ENCODE measurements at places on chromosomes 3 and 15. TPM values are rescaled to one million over a fixed set of nuclear protein-coding genes. Genes with fewer than 3 reads are reported as not detected.

FGF12 gene
- not detected for total RNA-seq

- no peaks in the 10 kb centered on the region for H3K27me3 ChIP-seq
- peaks cover 40% of the 10 kb centered on the region for H3K4me1 ChIP-seq
- no peak overlapping the region for H3K4me3 ChIP-seq
Observed at GRCh38 chr3:146468671-146469149, 651 bp downstream of the PLSCR2 start.

GRCh38 chr3:32420126-32421038, 28.7 kb downstream of the CMTM7 start:
- H3K27me3 ChIP-seq = no peaks in the 10 kb centered on the region
- peaks cover 41% of the 10 kb centered on the region for H3K4me1 ChIP-seq
- H3K4me3 ChIP-seq = no peak overlapping the region
- peaks cover 1% of the 10 kb centered on the region for H3K36me3 ChIP-seq

GRCh38 chr3:47984075-47984728, 32.0 kb downstream of the MAP4 start:
- no peak for DNase-seq
- no peaks in the 10 kb centered on the region for H3K27me3 ChIP-seq
- peaks cover 38% of the 10 kb centered on the region for H3K4me1 ChIP-seq
- H3K36me3 ChIP-seq = peaks cover 3% of the 10 kb centered on the region
- no peak overlapping the region for H3K4me3 ChIP-seq

- peaks cover 2% of the 10 kb centered on the region for H3K36me3 ChIP-seq
- no peak overlapping the region for H3K27ac ChIP-seq
- peaks cover 51% of the 10 kb centered on the region for H3K27me3 ChIP-seq
- H3K4me1 ChIP-seq = peaks cover 14% of the 10 kb centered on the region
- H3K4me3 ChIP-seq = peak overlapping the region; percentile 55
- DNase-seq = peak; percentile 67
Observed at GRCh38 chr3:154427685-154428285, 2.2 kb downstream of the GPR149 start.

FAM107A gene
- total RNA-seq = not detected

DNA sequence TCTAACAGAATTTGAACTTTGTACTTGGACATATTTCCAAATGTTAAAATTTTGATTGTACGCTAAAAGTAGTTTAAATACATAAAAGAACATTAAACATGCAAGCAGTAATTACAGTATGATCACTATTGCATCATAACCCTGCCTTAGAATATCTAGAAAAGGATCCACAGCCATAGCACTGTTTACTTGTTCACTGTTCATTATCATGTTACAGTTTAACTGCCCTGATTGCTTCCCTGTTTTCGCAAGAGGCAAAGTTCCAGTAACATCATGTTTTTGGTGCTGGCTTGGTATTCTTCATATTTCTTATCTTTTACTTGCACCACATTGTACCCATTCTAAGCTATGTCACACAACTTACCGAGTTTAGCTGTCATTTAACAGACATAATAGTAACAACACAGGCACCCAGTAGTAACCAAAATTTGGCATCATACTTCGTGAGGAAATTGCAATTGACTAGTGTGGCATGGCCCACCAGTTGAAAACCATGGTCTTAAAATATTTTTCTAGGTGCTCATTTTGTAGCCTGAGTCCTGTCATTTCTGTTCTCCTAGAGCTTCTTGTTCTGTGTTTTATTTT, 13.3 kb upstream of the TMEM87A start:
- no peak overlapping the region for H3K27ac ChIP-seq
- no peak for DNase-seq
- no peaks in the 10 kb centered on the region for H3K27me3 ChIP-seq
- H3K4me1 ChIP-seq = no peaks in the 10 kb centered on the region
- no peak overlapping the region for H3K4me3 ChIP-seq
- peaks cover 8% of the 10 kb centered on the region for H3K36me3 ChIP-seq

GRCh38 chr3:81550415-81550814, 211.0 kb downstream of the GBE1 start:
- no peak overlapping the region for H3K4me3 ChIP-seq
- peaks cover 10% of the 10 kb centered on the region for H3K36me3 ChIP-seq
- DNase-seq = no peak
- no peaks in the 10 kb centered on the region for H3K27me3 ChIP-seq

- peaks cover 26% of the 10 kb centered on the region for H3K4me1 ChIP-seq
- no peak for DNase-seq
- no peak overlapping the region for H3K27ac ChIP-seq
Observed at GRCh38 chr3:56980243-56980642, 80.2 kb upstream of the SPATA12 start.

DNA sequence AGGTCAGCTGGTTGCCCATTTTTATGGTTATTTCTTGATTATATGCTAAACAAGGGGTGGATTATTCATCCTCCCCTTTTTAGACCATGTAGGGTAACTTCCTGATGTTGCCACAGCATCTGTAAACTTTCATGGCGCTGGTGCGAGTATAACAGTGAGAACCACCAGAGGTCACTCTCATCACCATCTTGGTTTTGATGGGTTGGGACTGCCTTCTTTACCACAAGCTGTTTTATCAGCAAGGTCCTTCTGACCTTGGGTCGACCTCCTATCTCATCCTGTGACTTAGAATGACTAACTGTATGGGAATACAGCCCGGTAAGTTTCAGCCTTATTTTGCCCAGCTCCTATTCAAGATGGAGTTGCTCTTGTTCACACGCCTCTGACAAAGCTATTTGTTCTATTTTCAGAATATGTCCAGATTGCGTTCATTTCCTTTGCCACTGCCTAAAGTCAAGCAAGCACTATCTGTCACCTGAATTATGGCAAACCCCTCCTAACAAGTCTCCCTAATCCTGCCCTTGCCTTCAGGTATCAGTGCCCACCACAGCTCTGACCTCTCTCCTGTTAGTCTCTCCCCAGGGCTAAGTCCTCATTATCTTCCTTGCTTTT, 308.5 kb downstream of the ROBO2 start:
- no peak overlapping the region for H3K4me3 ChIP-seq
- no peaks in the 10 kb centered on the region for H3K4me1 ChIP-seq
- no peaks in the 10 kb centered on the region for H3K27me3 ChIP-seq
- no peak overlapping the region for H3K27ac ChIP-seq
- H3K36me3 ChIP-seq = no peaks in the 10 kb centered on the region

- no peak overlapping the region for H3K4me3 ChIP-seq
- H3K27me3 ChIP-seq = no peaks in the 10 kb centered on the region
- no peak for DNase-seq
- no peak overlapping the region for H3K27ac ChIP-seq
Observed at GRCh38 chr15:50126072-50126471, 7.0 kb upstream of the ATP8B4 start.

TRIM71 gene
- total RNA-seq = 0.05 TPM

GRCh38 chr15:92676561-92676960, 21.0 kb upstream of the FAM174B start:
- no peak overlapping the region for H3K27ac ChIP-seq
- DNase-seq = no peak
- peaks cover 9% of the 10 kb centered on the region for H3K27me3 ChIP-seq
- H3K36me3 ChIP-seq = no peaks in the 10 kb centered on the region

GRCh38 chr3:124558991-124559845, 171.0 kb upstream of the UMPS start:
- peak overlapping the region; percentile 92 for H3K27ac ChIP-seq
- H3K27me3 ChIP-seq = no peaks in the 10 kb centered on the region
- no peak overlapping the region for H3K4me3 ChIP-seq
- H3K36me3 ChIP-seq = no peaks in the 10 kb centered on the region
- DNase-seq = no peak
- H3K4me1 ChIP-seq = peaks cover 38% of the 10 kb centered on the region

DNA sequence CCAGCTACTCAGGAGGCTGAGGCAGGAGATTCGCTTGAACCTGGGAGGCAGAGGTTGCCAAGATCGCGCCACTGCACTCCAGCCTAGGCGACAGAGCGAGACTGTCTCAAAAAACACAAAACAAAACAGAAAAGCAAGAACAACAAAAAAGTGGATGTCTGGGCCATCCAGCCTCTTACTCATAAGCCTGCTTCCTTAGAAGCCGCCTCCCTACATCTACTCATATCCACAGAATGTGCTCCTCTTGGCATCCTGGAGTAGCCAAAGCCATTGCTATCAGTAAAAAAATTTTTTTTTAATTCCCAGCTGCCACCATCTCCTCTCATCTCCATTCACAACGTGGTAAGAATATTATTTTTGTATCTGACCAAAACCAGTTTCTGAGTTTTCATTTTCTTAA, 10.8 kb downstream of the ZSCAN2 start:
- H3K4me1 ChIP-seq = peaks cover 6% of the 10 kb centered on the region
- H3K27ac ChIP-seq = no peak overlapping the region
- no peak for DNase-seq
- H3K27me3 ChIP-seq = no peaks in the 10 kb centered on the region
- no peak overlapping the region for H3K4me3 ChIP-seq

- no peaks in the 10 kb centered on the region for H3K27me3 ChIP-seq
- no peaks in the 10 kb centered on the region for H3K36me3 ChIP-seq
- no peak overlapping the region for H3K4me3 ChIP-seq
- no peak for DNase-seq
Observed at GRCh38 chr15:35624881-35625280, 78.9 kb upstream of the DPH6 start.

- H3K4me3 ChIP-seq = no peak overlapping the region
- H3K27ac ChIP-seq = peak overlapping the region; percentile 69
- no peaks in the 10 kb centered on the region for H3K36me3 ChIP-seq
- no peak for DNase-seq
- H3K27me3 ChIP-seq = no peaks in the 10 kb centered on the region
Observed at GRCh38 chr3:139120086-139121056, 75.7 kb upstream of the PRR23C start.

GRCh38 chr15:87527416-87527815, 729.1 kb downstream of the NTRK3 start:
- no peaks in the 10 kb centered on the region for H3K4me1 ChIP-seq
- no peak overlapping the region for H3K27ac ChIP-seq
- no peaks in the 10 kb centered on the region for H3K27me3 ChIP-seq
- H3K36me3 ChIP-seq = no peaks in the 10 kb centered on the region
- no peak for DNase-seq

DNA sequence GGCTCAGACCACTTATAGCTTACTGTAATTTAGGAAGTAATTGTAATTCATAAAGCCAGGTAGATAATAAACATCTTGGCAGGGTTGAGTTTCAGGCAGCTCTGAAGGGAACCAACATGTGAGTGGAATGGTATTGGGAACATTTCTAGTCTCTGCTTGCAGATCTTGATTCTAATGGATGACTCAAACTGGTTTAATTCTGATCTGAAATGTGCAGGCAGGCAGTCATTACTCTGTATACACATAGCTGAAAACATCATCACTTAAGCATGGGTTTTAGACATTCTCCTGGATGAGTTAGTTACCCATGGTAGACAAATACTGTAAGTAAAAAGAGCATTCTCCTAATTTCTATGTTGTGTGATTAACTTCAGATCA, 317.0 kb upstream of the TPRG1 start:
- H3K27me3 ChIP-seq = no peaks in the 10 kb centered on the region
- H3K27ac ChIP-seq = peak overlapping the region; percentile 46
- H3K4me1 ChIP-seq = peaks cover 25% of the 10 kb centered on the region
- no peak overlapping the region for H3K4me3 ChIP-seq
- no peak for DNase-seq

DNA sequence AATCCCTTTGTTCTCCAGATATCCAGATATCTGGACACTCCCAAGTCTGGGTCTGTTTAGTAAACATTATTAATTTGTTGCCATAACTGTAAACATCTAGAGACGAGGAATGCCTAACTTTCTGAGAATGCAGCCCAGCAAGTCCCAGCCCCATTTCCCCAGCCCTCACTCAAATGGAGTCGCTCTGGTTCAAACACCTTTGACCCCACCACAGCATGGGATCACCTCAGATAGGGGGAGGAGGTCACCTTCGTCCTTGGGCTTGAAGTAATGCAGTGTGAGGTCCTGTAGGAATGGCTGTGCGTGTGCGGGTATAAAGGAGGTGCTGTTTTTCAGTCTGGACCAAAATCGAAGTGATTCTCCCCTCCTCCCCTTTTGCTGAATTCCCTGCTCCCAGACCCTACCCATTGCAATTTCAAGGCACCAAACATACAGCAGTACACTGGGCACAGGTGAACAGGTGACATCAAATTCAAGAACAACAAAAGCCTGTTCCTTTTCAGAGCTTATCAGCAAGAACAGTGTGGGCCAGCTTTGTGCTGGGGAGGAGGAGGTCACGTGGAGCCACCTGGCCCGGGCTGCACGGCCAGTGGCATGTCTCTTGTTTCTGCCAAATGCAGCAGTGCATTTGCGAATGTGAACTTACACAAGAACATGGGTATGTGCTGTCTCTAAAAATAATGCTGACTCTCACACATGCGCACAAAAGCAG, 57.5 kb upstream of the TRPM1 start:
- no peaks in the 10 kb centered on the region for H3K4me1 ChIP-seq
- H3K36me3 ChIP-seq = no peaks in the 10 kb centered on the region
- no peak overlapping the region for H3K4me3 ChIP-seq

GRCh38 chr3:6035626-6036025, 825.3 kb upstream of the GRM7 start:
- no peaks in the 10 kb centered on the region for H3K27me3 ChIP-seq
- no peak for DNase-seq
- no peaks in the 10 kb centered on the region for H3K4me1 ChIP-seq

- peak overlapping the region; percentile 77 for H3K27ac ChIP-seq
- DNase-seq = no peak
- H3K36me3 ChIP-seq = no peaks in the 10 kb centered on the region
- H3K27me3 ChIP-seq = peaks cover 11% of the 10 kb centered on the region
- H3K4me3 ChIP-seq = peak overlapping the region; percentile 11
Observed at GRCh38 chr15:58551764-58552504, 120.1 kb downstream of the LIPC start.

- H3K27ac ChIP-seq = no peak overlapping the region
- no peak for DNase-seq
- H3K4me3 ChIP-seq = no peak overlapping the region
Observed at GRCh38 chr3:127106456-127106855, 86.5 kb upstream of the PRR23E start.

GRCh38 chr3:71649757-71650156, 66.2 kb upstream of the FOXP1 start:
- peaks cover 18% of the 10 kb centered on the region for H3K4me1 ChIP-seq
- no peak for DNase-seq
- H3K4me3 ChIP-seq = no peak overlapping the region

ADGRG7 gene
- total RNA-seq = not detected

GRCh38 chr3:58560771-58561311, 16.4 kb downstream of the FAM107A start:
- no peaks in the 10 kb centered on the region for H3K36me3 ChIP-seq
- H3K4me1 ChIP-seq = peaks cover 34% of the 10 kb centered on the region
- H3K27ac ChIP-seq = peak overlapping the region; percentile 82
- H3K4me3 ChIP-seq = no peak overlapping the region
- H3K27me3 ChIP-seq = no peaks in the 10 kb centered on the region
- peak; percentile 53 for DNase-seq

- no peak for DNase-seq
- peaks cover 2% of the 10 kb centered on the region for H3K36me3 ChIP-seq
- no peak overlapping the region for H3K27ac ChIP-seq
Observed at GRCh38 chr3:34396288-34396687, 597.9 kb downstream of the PDCD6IP start.

- H3K4me3 ChIP-seq = no peak overlapping the region
- no peak overlapping the region for H3K27ac ChIP-seq
- H3K27me3 ChIP-seq = peaks cover 21% of the 10 kb centered on the region
Observed at GRCh38 chr3:130626049-130626448, 109.1 kb downstream of the COL6A6 start.
